ENCODE measurements at places on chromosomes 12 and 14. TPM values are rescaled to one million over a fixed set of nuclear protein-coding genes. Genes with fewer than 3 reads are reported as not detected.

TGM1 gene
- 160 TPM for total RNA-seq

RNU4-1 gene
- total RNA-seq, result not detected

MGAT4C gene
- total RNA-seq, result not detected

IPO4 gene
- total RNA-seq, result 34.2 TPM

TC2N gene
- total RNA-seq, result 34.1 TPM

VDR gene
- 35.9 TPM for total RNA-seq

ZDHHC22 gene
- total RNA-seq, result not detected

ATL1 gene
- total RNA-seq, result 21.6 TPM

DHRS7 gene
- total RNA-seq, result 102 TPM

BCL2L14 gene
- not detected for total RNA-seq

MMP14 gene
- total RNA-seq, result 190 TPM

DNA sequence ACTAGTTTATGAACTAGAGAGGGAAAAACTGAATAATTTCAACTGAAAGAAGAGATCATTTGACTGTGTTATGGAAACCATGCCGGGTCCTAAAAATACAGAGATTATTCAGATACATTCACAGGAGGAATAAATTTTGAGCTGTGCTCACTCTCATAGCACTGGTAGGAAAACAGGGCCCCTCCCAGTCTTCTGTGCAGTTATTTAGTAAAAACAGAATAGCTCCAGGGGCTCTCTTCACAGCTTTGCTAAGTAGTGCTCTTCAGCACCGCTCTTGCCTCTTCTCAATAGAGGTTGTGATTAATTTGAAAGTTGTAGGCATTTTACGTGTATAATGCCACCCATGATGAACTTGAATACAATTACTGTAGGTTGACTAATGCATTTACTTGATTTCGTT, 435.9 kb upstream of the PDE3A start:
- no peak for DNase-seq

DNA sequence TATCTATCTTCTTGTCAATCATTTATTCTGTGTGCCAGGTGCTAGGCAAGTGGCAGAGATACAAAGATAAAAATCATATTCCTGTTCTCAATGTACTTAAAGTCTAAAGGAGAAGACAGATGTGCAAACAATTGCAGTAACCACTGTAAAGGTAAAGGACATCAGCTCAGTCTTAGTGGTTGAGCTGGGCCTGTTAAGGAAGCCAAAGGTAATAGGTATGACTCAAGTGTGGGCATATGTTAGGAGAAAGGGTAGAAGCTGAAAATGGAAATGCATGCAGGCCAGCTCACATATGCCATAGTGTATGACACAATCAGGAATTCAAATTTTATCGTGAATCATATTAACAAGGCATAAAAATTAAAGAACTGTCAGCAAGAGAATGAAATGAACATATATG, 49.8 kb downstream of the FAR2 start:
- no peak for DNase-seq

- DNase-seq, result no peak
These were observed 106.2 kb downstream of the TMEM30B start for GRCh38 chr14:61174987-61175386.

DNA sequence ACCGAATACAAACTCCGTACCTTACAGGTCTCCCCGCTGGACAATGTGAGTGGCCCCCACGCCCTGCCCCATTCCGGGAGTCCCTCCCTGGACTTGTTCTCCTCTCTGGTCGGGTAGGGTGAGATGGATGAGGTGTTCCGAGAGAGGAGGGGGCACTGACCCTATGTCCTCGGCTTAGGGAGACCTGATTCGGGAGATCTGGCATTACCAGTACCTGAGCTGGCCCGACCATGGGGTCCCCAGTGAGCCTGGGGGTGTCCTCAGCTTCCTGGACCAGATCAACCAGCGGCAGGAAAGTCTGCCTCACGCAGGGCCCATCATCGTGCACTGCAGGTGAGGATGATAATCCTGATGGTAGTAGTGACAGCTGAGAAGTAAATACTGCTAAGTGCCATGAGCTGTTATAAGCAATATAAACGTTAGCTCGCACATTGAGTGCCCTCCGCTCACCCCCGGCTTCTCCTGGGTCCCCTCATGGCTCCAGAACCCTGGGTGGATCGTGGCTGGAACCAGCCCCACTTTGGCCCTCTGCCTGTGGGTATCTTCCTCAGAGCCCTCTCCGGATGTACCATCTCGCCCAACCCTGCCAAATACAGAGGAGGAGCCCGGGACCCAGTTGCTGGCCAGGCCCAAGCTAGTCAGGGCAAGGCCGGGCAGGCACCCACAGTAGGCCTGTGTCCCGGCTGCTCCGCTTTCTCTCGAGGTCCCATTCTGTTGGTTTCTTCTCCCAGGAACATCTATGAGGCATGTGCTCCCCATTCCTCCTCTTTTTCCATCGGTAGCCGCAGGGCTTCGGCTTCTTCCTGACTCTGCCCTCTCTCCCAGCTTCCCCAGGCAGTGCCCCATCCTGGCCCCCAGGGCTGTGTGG, 6.8 kb downstream of the PTPN6 start:
- DNase-seq, result no peak

GRCh38 chr14:38143170-38143569, 64.5 kb upstream of the SSTR1 start:
- no peak for DNase-seq

- no peak for DNase-seq
These were observed 27.7 kb downstream of the ARHGAP5 start for GRCh38 chr14:32104803-32105202.

DNA sequence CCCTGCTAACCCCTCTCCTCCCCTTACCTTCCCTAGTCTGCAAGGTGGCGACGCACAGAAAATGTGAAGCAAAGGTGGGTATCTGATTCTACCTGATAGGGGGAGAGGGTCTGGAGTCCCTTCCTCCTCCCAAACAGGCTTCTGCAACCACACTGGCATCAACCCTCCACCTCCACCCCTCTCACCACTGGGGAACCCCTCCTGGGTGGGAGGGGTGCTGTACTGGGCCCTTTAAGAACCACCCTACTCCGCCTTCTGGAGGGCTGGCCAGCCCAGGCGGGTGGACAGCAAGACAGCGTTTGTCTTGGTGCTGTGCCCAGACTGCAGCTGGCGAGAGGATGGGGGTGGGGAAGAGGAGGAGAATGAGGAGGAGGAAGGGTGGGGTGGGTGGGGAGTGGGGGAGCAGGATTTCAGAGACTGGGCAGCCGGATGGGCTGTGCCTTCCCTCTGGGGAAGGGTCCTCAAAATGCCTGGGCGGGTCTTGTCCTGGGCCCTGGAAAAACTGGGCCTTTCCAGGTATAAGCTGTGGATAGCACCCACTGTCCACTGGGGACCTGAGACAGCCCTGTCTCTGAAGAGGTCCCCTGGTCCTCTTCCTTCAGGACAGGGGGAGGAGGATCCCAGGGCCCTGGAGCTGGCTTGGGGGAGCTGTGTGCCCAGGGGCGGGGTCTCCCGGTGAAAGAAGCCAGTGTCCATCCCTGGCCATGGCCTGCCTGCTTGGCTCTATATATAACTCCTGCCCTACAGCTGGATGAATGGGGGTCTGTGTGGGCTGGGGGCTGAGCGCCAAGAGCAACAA, 2.8 kb downstream of the TNS2 start:
- peak; percentile 97 for DNase-seq

DNA sequence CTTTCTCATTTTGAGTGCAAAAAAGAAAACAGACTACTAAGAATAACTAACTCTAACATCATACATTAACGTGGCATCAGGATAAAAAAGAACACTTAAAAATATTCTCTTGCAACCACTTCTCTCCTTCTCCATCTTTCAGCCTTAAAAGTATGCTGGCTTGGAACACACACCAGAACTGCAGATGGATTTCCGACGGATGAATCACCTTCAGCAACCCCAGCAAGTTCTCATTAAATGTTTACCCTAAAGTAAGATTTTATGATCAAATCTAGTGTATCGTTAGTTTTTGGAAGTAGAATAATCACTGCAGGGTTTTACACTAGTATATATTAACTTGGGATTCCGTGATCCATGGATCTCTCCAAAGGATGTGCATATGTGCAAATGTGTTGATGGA, 1.2 kb downstream of the NEK9 start:
- DNase-seq, result no peak

DNA sequence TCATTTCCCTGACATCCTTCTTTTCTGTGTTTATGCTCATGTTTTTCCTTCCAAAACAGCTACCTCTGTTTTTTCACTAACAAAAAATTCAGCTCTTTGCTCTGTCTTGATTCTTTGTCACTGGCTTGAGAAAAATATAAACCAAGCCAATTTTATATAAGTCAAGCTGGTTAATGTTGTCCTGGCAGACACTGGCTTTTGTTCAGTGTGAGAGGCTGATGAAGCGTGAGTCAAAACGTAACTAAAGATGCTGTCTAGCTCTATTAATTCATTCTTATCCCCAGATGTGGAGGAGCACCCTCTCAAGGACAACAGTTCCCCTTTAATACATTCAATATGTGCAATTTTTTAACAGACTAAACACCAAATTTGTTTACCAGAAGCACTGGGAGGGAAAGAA, 15.8 kb downstream of the TSPAN8 start:
- DNase-seq, result no peak

DNA sequence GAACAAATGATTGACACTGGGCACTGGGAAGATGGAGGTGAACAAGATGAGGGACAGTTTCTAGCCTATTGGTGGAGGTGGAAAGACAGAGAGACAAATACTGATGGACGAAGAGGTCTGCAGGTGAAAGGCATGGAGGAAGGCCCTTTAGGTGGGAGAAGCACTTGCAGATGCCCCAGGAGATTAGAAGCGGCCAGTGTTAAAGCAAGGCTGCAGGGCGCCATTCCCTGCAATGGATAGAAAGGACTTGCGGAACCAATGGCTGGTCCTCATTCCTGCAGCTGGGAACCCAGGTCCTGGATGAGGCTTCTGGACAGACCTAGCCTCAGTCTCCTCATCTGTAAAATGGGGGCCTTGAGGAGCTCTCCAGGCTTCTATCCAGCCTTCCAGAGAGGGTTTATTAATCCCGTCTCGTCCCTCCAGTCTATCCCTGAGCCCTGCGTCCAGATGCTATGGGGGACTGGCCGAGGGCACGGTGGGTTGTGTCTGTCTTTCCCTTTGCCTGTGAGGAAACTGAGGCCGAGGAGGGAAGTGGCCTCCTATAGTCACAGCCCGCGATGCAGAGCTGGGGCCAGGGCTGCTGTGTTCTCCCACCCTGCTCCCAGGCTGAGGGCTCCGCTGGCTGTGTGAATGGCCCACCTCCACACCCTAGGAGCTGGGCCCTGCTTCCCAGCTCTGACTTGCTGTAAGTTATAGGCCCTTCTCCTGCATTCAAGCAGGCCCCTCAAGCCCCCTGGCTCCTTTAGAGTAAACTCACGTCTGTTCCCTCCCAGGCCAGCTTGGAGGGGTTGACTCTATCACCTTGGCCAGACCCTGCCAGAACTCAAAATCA, 33.0 kb downstream of the CYP46A1 start:
- DNase-seq, result peak; percentile 72

GRCh38 chr12:131733874-131734273, 23.0 kb downstream of the SFSWAP start:
- DNase-seq, result no peak

DNA sequence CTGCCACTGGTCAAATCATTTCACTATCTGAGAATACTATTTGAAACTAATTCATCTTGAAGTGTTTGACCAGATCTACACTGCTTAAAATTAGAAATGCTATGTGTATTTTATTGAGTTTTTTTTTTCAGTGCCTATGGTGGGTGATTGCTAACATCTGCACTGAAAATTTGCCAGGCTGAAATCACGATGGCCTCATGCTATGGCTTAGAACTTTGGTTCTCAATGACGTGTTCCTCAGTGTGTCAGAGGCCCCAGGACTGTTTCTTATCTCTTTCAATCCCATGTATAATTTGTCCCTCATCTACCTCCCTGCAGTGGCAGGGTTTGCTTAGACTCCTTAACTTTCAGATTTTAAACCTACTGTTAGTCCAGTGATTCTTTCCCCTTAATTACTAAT, 36.2 kb upstream of the NKX2-8 start:
- no peak for DNase-seq

DNA sequence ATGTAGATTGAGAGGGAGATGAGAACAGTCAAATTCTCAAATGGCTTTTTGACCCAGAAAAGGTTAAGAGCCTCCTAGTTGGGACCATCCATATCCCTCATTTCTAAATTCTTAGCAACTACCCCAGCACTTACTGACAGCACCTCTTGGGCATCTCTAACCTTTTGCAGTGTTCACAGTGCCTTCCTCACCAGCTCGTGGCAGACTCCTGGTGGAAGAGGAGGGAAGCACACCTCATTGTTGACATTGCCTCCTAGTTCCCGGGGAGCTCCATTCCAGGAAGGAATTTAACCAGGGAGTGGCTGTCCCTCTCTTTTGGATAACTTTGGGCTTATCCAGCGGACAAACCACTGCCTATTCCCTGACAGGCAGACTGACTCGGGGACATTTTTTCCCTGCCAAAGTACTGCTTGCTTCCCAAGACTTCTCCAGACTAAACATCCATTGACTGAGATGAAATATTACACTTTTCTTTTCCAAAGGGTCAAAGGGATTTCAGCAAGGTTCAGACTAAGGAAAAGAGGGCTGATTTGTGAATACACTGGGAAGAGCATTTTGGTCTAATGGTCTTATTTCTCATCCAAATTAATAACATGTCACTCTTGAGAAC, 9.0 kb upstream of the OR6J1 start:
- DNase-seq, result peak; percentile 63

DNA sequence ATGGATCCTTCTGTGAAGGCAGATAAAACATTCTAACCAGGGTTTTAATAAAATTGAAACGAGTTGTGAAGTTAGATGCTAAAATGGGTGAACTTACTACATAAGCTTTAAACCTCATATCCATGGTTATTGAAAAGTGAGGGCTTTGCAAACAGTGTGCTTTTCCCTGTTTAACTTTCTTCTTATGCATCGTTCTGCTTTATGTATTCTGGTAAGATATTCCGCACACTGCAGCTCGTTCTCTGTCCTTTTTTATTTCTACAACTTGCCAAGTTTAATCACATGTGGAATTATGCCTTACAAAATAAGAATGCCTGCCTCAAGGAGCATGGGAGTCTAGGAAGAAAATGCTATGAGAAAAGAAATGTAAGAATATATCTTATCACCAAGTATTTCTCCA, 30.9 kb downstream of the PELI2 start:
- DNase-seq, result no peak

DNA sequence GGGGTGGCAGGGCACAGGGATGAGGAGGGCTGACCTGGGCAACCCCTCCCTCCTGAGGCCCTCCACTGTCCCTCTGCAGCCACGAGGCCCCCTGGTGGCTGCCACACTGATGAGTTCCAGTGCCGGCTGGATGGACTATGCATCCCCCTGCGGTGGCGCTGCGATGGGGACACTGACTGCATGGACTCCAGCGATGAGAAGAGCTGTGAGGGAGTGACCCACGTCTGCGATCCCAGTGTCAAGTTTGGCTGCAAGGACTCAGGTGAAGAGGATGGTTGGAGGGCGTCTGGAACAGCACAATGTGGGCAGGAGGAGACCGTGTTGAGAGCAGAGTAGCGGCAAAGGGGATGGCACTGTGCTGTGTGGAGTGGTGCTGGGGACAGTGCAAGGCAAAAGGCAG, 25.7 kb upstream of the LRP1-AS start:
- no peak for DNase-seq

- DNase-seq, result no peak
These were observed 9.5 kb downstream of the MYRFL start for GRCh38 chr12:69834576-69834975.

- no peak for DNase-seq
These were observed 188.8 kb downstream of the EPS8 start for GRCh38 chr12:15600223-15600935.

Measured in lower leg skin (tissue), 4 donors.